Activated CD8-positive, alpha-beta memory T cell treated with anti-CD3 and anti-CD28 coated beads for 4 hours (primary cell): ENCODE measurements at places on chromosomes 2 and 18.

DNA sequence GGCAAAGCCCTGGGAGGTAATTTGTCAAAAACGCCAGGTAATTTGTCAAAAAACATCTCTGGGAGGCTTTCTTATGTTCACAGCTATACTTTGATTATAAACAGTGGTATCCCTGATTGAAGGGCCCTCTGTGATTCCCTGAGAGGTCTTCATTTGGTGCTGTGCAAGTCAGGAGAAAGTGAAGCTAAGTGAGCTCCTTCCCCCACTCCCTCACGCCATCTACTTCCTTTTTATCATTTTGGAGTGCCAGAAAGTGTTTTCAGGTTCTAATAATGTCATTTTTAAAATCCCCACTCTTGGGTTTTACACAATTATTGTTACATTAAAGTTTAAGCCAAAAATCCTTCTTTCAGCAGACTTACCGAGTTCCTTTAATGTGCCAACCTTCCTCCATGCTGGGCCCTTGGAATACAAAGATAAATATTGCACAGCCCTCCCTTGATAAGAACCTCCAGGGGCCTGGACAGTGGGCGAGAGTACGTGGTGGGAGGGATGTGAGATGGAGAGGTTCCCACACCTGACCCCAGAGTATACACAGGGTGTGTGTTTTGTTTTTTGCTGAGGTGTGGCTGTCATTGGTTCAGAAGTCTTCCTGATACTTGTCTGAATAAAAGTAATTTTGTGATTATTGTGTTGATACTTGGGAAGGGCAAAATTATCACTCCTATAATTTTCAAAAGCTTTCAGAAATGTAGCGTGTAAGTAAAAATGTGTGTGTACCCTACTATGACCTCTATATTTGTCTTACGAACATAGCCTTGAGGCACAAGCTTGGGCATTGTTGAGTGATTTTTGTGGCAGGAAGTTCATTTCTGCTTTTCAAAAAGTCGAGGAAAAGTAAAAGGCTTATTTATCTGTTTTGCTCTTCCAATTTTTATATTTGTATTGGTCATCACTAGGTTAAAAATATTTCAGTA lies 8.2 kb downstream of the MAPRE2 start:
- DNase-seq: no peak

GRCh38 chr2:195664528-195664927 lies 7.5 kb downstream of the SLC39A10 start:
- DNase-seq: no peak

DNA sequence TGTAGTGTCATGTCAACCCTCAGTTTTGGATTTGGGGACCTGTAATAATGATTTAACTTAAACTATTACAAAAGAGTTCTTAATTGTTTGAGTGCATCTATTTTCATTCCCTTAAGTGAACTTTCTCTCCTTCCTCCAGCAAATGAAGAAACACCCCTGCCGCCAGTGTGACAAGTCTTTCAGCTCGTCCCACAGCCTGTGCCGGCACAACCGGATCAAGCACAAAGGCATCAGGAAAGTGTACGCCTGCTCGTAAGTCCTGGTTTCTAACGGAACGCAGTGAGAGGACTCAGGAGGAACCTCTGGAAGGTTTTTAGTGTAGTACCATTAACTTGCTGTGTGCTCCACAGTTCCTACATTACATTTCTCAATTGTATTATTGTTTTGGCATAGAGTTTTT lies 114.2 kb downstream of the ZNF532 start:
- no peak for DNase-seq

DNA sequence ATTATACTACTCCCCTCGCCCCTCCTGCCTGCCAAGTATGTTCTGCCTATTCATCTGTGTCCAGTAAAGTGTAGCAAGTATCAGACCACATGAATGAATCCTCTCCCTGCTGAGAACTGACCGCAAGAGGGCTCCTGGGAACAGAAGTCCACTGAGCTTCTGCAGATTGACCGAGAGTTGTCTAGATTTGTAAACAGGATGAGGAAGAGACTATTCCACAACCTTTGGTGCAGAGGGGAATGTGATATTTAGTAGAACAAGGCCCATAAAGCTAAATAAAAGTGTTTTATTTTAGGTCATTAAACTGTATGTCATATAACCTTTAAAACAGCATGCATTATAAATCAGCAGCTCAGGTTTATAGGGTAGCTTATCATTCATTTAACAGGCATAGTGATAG lies 377.0 kb downstream of the DCC start:
- DNase-seq: no peak

GRCh38 chr2:63048367-63049171 lies 2.1 kb upstream of the OTX1 start:
- DNase-seq: no peak

DNA sequence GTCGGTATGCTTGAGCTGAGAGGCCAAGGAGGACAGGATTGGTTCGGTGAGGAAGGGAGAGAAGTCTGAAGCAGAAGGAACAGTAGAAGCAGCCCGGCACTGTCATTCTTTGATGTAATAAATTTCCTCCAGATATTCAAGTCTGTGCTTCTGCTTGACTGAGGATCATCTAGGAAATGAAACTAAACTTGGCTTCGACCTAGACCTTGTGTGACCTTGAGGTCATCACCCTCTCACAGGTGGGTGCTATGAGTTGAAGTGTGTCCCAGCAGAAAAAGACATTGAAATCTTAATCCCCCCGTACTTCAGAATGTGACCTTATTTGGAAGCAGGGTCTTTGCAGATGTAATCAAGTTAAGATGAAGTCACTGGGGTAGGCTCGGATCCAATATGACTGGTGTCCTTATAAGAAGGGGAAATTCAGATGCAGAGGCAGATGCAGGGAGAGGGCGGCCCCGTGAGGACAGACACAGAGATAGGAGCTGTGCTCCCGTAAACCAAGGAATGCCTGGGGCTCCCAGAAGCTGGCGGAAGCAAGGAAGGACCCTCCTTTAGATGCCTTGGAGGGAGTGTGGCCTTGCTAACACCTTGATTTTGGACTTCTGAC lies 49.0 kb downstream of the PRKCE start:
- DNase-seq: no peak

DNA sequence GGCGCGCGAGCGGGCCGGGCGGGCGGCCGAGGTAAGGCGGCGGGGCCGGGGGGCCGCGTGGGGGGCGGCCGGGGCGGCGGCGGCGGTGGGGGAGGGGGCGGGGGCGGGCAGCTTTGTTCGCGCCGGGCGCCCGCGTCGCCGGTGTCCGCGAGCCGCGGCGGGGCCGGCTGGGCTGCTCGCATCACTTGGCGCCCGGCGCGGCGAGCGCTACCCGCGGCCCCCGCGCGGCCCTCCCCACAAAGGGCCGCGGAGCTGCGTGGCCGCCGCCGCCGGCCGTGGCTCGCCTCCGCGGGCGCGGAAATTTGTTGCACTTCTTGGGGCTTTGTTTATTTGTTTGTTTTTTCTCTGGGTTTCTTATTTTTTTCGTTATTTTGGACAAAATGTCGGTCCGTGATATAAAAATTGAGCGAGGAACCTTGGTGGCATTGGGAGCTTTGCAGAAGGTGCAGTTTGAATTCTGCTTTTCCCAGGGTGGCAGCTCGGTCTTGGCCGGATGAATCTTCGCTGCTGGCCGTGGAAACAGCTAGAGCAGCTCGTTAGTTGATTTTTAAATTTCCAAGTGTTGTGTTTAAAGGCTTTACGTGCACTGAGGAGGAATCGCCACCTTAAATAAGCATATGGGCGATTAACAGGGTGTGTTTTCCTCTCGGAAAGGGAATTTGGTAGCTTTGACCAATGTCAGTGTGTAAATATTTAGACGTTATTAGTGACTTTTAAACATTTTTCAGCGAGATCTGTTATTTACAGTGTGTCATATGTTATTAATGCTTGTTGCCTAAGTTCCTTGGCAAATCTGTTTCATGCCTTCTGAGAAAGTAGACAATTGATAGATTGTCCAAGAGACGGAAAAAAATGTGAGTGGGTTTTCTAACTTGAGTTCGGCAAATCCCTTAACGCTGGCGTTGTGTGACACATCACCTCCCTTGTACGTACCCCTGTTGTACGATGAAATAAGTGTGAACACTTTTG lies 822 bp downstream of the UBE2E3 start:
- no peak for DNase-seq

- DNase-seq: no peak
Measured at GRCh38 chr2:40093021-40093675, 314.1 kb upstream of the THUMPD2 start.

DNA sequence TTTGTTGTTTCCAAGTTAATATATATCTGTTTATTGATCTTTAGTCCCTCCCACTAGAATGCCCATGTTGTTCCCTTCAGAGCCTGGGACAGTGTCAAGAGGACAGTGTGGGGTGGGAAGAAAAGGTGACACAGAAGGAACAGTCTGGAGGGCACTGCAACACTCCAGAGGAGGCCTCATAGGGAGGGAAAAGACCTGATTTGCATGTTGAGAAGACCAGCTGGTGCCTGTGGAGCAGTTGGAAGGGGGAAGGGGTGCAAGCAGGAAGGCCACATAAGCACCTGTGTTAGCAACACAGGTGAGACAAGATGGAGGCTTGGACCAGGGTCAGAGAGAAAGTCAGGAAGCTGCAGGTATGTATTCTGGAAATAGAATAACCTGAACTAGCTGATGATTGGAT lies 48.1 kb upstream of the FHOD3 start:
- DNase-seq: no peak

DNA sequence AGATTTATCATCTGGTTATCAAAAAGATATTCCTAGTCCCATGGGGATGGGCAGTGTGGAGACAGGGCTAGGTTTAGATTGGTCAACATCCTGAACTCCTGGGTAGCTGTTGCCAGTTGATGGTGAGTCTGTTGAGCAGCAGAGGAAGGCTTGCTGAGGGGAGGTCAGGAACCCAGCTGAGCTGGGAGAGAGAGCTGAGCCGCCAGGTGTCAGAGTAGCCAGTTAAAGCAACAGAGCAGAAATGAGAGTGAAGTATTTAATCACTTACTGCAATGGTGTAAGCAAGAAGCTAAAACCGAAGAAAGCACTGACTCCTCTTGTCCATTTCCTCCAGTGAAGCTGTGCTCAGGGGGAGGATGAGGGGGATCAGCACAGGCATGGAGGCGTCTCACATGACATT lies 29.6 kb downstream of the SMYD1 start:
- no peak for DNase-seq

GRCh38 chr2:109604597-109604996 lies 9.2 kb downstream of the SEPTIN10 start:
- no peak for DNase-seq

DNA sequence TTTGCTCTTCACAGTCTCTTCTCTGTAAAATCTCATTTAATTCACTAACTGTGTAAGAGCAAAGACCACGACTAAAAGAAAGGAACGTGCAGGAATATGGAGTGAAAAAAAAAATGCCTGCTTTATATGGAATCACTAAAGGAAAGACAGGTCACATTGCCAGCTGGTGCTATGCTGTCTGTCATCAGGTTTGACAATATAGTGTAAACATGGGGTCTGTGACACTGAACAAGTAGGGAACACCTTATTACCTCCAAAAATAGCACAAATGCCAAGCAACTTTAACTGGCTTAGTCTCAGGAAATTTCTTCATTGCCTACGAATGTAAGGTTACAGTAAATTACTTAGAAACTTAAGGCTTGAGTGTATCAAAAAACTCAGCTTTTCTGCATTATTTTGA lies 364.5 kb upstream of the LINC00305 start:
- no peak for DNase-seq

DNA sequence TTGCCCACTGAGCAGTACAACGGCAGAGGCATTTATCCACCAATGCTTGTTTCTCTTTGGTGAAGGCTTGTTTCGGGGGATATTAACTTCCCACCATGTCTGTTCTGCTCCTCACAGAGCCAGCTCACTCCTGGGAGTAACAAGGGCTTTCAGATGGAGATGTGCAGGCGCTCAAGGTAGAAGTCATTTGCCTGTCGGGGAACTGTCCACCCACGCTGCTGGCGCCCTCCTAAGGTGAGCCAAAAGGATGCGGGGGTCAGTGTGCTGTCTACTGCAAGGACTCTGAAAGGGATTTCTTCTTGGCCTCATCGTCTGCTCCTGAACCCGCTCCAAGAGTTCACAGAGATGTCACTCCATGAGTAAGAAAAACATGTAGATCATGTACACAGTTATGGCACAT lies 57.0 kb upstream of the CYRIA start:
- DNase-seq: no peak

GRCh38 chr18:35172009-35172408 lies 68.8 kb upstream of the ZNF397 start:
- DNase-seq: no peak

GRCh38 chr2:203404996-203405395 lies 76.8 kb downstream of the ABI2 start:
- no peak for DNase-seq

DNA sequence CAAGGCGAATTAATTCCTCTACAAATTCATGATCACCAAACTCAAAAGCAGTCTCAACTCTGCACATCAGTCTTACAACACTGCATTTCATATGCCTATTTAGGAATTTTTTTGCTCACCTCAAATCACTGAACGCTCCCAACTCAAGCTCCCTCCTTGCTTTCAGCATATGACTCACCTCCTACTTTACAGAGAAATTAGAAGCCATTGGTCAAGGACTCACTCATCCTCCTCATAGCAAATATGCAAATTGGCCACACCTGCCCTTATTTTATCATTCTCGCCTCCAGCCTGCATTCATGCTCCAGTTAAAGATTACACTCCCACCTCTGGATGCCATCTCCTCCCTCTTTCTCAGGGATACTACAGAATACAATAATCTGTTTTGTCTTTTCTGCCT lies 148.8 kb downstream of the MBD2 start:
- DNase-seq: no peak

GRCh38 chr2:215532844-215533243 lies 97.0 kb upstream of the FN1 start:
- DNase-seq: no peak

GRCh38 chr2:170313347-170313991 lies 135.5 kb downstream of the MYO3B start:
- DNase-seq: no peak

DNA sequence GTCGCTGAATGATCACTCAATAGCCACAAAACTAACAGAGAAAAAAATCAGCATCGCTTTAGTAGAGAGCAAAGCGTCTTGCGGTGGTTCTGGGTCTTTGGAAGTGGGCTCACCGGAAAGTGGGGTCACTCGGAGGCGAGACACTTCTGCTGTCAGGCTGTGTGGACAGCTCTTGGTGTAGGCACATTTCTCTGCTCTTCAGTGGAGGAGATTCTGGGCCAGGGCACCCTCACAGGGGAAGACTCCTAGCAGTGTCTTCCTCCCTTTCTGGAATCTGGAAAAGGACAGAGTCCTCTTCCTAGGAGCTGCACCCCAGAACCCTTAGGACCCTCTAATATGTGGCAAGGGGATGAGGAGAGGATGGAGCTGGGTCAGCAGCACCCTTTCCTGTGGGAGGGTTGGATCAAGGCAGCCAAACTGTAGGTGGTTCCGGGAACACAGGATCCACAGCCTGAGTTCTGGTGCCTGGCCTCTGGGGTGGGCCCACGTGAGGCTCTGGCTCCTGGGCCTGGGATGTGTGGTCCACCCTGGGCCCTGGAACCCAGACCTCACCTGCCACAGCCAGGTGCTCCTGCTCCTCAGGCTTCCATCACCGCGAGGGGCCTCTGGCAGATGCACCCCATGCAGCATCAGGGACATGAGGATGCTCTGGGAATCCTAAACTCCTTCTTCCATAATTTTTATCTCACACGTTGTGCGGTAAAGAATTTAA lies 25.1 kb downstream of the GPR35 start:
- no peak for DNase-seq
